ENCODE measurements at places on chromosomes 7 and 10. TPM values are rescaled to one million over a fixed set of nuclear protein-coding genes. Genes with fewer than 3 reads are reported as not detected.

SEMA4G gene
- 0.38 TPM for total RNA-seq

DOCK4 gene
- 26.6 TPM for total RNA-seq

FRAT2 gene
- total RNA-seq = 6.2 TPM

GIMAP5 gene
- 0.28 TPM for total RNA-seq

ALDH18A1 gene
- 182 TPM for total RNA-seq

CNPY1 gene
- total RNA-seq = not detected

DPP6 gene
- total RNA-seq = not detected

TNS3 gene
- total RNA-seq = 74.7 TPM

RAMP3 gene
- 0.28 TPM for total RNA-seq

ZNF425 gene
- 3.1 TPM for total RNA-seq

VAX1 gene
- not detected for total RNA-seq

RELN gene
- 94.7 TPM for total RNA-seq

ARPC1A gene
- 379 TPM for total RNA-seq

EPHA1 gene
- 0.58 TPM for total RNA-seq

FAM180A gene
- 3.1 TPM for total RNA-seq

LRRC61 gene
- 0.85 TPM for total RNA-seq

Data from regular cardiac myocyte (primary cell).